Upper lobe of left lung (tissue), 6 donors: ENCODE measurements at places on chromosomes 1 and 21. TPM values are rescaled to one million over a fixed set of nuclear protein-coding genes. Genes with fewer than 3 reads are reported as not detected.

DNA sequence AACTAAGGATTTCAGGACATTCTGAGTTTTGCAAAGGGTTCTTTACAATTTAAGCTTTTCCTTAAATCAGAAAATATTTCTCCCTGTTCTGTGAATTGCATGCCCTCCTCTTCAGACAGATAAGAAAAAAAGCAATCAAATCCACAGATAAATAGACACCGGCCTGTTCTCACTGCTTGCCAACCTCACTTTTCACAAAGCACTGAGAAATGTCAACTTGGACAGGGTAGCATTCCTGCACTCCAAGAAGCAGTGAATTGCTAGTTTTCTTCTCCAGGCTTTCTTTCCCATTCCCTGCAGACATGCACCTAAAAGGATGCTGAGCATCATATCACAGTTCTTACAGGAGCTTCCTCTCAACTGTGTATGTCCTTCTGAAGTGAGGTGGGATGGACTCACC lies 226.0 kb downstream of the CHRM3 start:
- no peaks in the 10 kb centered on the region for H3K36me3 ChIP-seq
- no peaks in the 10 kb centered on the region for H3K4me1 ChIP-seq
- H3K4me3 ChIP-seq: no peak overlapping the region
- DNase-seq: no peak
- H3K27ac ChIP-seq: no peak overlapping the region
- no peaks in the 10 kb centered on the region for H3K27me3 ChIP-seq

DNA sequence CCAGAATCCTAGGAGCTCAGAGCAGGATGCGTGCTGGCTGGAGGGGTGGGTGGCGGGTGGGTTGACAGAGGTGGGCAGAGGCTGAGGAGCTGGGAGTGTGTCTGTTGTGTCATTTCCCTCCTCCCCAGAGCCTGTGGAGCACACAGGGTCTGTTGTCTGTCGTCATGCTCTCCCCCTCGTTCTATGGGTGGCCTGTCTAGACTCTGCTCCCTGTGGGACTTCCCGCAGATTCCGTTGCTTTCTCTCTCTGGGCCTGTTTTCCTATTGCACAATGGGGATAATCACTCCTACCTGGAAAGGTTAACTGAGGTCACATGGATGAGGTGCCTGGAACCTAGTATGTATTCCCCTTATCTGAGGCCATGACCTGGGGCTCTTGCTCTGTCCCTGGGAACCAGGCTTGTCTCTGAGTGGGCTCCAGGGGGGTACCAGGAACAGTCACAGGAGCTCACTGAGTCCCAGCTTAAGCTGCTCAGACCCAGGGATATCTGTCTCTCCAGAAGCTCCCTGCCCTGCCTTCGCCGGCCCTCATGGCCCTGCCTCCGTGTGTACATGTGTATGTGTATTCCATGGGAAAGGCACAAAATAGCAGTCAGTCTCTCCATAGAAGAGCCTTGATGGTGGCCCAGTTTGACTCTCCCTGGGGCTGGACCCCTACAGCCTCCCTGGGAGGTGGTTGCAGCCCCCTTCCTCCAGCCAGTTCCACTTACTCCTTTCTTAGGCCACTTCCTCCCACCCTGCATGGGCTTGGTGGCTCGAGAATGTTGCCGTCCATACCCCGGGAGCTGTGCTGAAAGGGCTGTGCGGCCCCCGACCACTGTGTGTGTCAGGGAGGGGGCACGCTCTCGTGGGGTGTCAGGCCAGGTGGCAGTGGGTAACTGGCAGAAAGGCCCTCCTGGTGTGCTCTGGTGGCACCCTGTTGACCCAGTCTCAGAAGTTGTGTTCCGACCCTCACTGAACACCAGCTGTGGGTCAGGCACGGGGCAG lies 17.9 kb downstream of the PTPRF start:
- H3K36me3 ChIP-seq: no peaks in the 10 kb centered on the region

GRCh38 chr21:25788677-25789076 lies 53.9 kb downstream of the GABPA start:
- no peaks in the 10 kb centered on the region for H3K4me1 ChIP-seq
- H3K36me3 ChIP-seq: no peaks in the 10 kb centered on the region
- no peak for DNase-seq
- H3K27ac ChIP-seq: no peak overlapping the region
- H3K4me3 ChIP-seq: no peak overlapping the region

DNA sequence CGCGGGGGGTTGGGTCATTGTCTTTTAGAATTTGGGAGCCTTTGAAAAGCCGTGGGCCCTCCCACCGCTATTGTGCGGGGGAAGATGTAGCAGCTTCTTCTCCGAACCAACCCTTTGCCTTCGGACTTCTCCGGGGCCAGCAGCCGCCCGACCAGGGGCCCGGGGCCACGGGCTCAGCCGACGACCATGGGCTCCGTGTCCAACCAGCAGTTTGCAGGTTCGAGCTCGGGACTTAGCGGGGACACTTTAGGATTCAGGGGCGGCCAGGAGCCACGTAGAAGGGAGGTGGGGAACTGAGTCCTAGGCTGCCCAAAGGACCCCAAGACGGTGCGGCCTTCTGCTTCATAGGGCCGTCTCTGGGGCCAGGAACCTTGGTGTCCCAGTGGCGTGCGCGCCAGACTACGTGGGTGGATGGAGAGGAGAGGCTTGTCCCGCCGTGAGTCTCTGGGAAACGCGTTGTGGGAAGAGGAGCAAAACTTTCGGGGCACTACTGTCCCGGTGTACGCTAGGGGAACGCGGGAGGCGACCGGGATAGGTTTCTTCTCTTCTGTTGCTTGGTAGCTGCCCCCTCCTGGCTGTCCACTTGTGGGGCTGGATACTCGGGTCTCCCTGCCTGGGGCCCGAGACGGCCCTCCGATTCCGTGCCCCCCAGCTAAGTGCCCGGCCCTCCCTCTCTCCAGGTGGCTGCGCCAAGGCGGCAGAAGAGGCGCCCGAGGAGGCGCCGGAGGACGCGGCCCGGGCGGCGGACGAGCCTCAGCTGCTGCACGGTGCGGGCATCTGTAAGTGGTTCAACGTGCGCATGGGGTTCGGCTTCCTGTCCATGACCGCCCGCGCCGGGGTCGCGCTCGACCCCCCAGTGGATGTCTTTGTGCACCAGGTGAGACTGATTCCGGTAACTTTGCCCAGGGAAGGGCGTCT lies at the start of gene LIN28A:
Gene LIN28A (plus strand): TSS at position 112 of the 918 bp plus-strand sequence. CDS start 75 bp downstream, at position 187.
- no peak within 1 kb of the TSS for H3K27ac ChIP-seq
- no peak for DNase-seq
- no peaks in the 10 kb centered on the region for H3K36me3 ChIP-seq
- H3K4me1 ChIP-seq: peaks cover 7% of the 10 kb centered on the region

The RGS4 gene
- 0.52 TPM for total RNA-seq

The WNT3A gene
- 19.6 TPM for total RNA-seq

DNA sequence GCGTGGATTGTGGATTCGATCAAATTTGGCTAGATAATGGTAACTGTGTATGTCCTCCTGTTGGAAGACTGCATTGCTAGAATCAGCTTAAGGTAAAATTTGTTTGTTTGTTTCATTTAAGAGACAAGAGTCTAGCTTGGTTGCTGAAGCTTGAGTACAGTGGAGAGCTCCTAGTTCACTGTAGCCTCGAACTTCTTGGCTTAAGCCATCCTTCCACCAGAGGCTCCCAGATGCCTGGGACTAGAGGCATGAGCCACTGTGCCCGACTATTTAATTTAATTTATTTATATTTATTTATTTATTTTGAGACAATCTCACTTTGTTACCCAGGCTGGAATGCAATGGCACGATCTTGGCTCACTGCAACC lies 1.5 kb downstream of the PHACTR4 start:
- no peaks in the 10 kb centered on the region for H3K27me3 ChIP-seq
- H3K27ac ChIP-seq: no peak overlapping the region
- H3K4me1 ChIP-seq: peaks cover 17% of the 10 kb centered on the region
- no peaks in the 10 kb centered on the region for H3K36me3 ChIP-seq

- H3K4me1 ChIP-seq: no peaks in the 10 kb centered on the region
- H3K27me3 ChIP-seq: no peaks in the 10 kb centered on the region
- H3K4me3 ChIP-seq: no peak overlapping the region
- H3K36me3 ChIP-seq: no peaks in the 10 kb centered on the region
- no peak overlapping the region for H3K27ac ChIP-seq
Measured at GRCh38 chr1:117339866-117340700, 27.2 kb upstream of the MAN1A2 start.

The OR2L3 gene
- total RNA-seq: not detected

GRCh38 chr1:205700865-205701401 lies 20.6 kb upstream of the SLC45A3 start:
- H3K4me1 ChIP-seq: no peaks in the 10 kb centered on the region
- no peak overlapping the region for H3K4me3 ChIP-seq
- H3K27me3 ChIP-seq: no peaks in the 10 kb centered on the region
- no peaks in the 10 kb centered on the region for H3K36me3 ChIP-seq

DNA sequence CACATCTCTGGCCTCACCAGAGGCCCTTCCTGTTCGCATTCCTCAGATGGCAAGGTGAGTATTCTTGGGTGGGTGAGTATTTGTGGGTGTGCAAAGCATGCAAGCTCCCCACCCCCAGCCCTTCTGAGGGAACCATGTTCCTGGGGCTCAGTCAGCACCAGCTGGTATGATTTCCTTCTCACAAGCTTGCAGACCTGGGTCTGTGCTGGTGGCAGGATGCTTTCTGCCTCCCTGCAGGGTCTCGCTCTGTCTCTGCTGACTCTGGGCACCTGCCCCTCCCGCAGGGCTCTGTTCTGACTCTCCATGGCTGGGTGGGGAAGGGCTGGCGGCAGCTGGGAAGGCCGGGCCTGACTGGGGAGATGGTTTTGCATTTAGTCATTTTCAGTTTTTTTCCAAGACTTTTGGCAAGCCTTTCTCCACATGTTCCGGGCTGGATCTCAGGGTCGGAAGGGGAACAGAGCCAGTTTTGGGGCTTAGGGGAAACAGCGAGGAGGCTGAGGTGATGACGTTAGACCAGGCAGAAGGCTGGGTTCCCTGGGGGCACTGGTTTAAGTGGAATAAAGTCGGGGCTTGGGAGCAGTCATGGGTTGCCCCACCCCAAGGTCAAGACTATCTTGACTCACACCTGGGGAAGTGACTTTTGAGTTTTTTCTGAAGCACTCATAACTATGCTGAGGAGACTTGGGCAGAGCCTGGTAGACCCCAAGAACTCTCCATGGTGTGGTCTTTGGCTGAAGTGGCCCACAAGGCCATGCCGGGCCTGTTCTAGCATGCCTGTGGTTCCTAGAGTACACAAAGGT lies 6.2 kb downstream of the RASSF5 start:
- peak overlapping the region; percentile 80 for H3K27ac ChIP-seq
- peaks cover 67% of the 10 kb centered on the region for H3K4me1 ChIP-seq
- no peaks in the 10 kb centered on the region for H3K27me3 ChIP-seq
- H3K4me3 ChIP-seq: no peak overlapping the region
- H3K36me3 ChIP-seq: no peaks in the 10 kb centered on the region

DNA sequence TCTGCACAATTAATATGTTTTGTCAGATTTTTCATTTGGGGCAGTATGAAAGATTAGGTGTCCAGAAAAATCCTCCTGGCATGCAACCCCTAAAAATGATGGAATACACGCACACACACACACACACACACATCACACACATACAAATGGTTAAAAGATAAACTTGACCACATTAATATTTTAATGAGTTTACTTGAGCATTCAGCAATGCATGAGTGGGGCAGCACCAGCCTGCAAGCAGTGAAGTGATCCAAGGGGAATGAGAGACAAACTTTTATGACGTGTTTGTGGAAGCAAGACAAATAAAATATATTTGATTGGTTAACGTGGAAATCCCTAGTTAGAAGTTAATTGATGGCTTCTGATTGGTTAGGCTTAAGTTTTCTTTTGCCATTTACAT lies 29.1 kb upstream of the SOAT1 start:
- no peak overlapping the region for H3K27ac ChIP-seq
- no peak overlapping the region for H3K4me3 ChIP-seq
- H3K4me1 ChIP-seq: no peaks in the 10 kb centered on the region
- no peaks in the 10 kb centered on the region for H3K27me3 ChIP-seq

- H3K27me3 ChIP-seq: no peaks in the 10 kb centered on the region
- DNase-seq: peak; percentile 41
- H3K27ac ChIP-seq: peak overlapping the region; percentile 80
- peaks cover 15% of the 10 kb centered on the region for H3K4me1 ChIP-seq
- peaks cover 95% of the 10 kb centered on the region for H3K36me3 ChIP-seq
Measured at GRCh38 chr1:208030288-208031091, 119.6 kb upstream of the CD34 start.

GRCh38 chr1:165279882-165280281 lies 76.6 kb downstream of the LMX1A start:
- H3K4me1 ChIP-seq: no peaks in the 10 kb centered on the region
- H3K27ac ChIP-seq: no peak overlapping the region
- no peak overlapping the region for H3K4me3 ChIP-seq
- DNase-seq: no peak
- no peaks in the 10 kb centered on the region for H3K27me3 ChIP-seq

GRCh38 chr1:106705971-106706370 lies 350.5 kb upstream of the PRMT6 start:
- no peak overlapping the region for H3K4me3 ChIP-seq
- no peaks in the 10 kb centered on the region for H3K27me3 ChIP-seq
- no peaks in the 10 kb centered on the region for H3K36me3 ChIP-seq
- no peak overlapping the region for H3K27ac ChIP-seq

The HPCA gene
- not detected for total RNA-seq
